Progenitor cell of endocrine pancreas (in vitro differentiated cells): ENCODE measurements at places on chromosomes 7 and 10.

DNA sequence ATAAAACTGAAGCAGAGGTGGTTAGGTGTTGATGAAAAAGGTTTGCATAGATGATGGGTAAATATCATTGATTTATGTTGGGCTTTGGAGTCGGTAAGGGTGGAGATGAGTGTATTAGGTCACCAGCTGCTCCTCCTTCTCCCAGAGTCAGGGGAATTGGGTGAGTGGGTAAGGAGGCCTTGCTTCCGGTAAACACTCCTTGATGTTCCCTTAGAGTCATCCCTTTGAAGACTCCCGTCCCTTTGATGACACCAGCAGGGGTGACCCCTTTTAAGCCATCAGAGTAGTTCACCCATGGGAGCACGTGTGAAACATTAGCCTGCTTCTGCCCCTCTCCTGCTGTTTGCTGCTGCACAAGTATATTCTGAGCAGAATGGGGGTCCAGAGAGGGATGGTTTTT, 92.2 kb upstream of the DKK1 start:
- DNase-seq, result no peak
- no peak overlapping the region for H3K4me3 ChIP-seq
- no peak overlapping the region for H3K27ac ChIP-seq
- no peaks in the 10 kb centered on the region for H3K27me3 ChIP-seq
- no peaks in the 10 kb centered on the region for H3K4me1 ChIP-seq

- no peak for DNase-seq
- H3K4me1 ChIP-seq, result no peaks in the 10 kb centered on the region
- no peak overlapping the region for H3K27ac ChIP-seq
- H3K27me3 ChIP-seq, result peaks cover 11% of the 10 kb centered on the region
Measured at GRCh38 chr10:127619546-127620325, 70.6 kb downstream of the NPS start.

GRCh38 chr10:8617792-8618191, 563.3 kb downstream of the GATA3 start:
- no peaks in the 10 kb centered on the region for H3K27me3 ChIP-seq
- DNase-seq, result no peak
- no peak overlapping the region for H3K4me3 ChIP-seq
- H3K36me3 ChIP-seq, result no peaks in the 10 kb centered on the region

DNA sequence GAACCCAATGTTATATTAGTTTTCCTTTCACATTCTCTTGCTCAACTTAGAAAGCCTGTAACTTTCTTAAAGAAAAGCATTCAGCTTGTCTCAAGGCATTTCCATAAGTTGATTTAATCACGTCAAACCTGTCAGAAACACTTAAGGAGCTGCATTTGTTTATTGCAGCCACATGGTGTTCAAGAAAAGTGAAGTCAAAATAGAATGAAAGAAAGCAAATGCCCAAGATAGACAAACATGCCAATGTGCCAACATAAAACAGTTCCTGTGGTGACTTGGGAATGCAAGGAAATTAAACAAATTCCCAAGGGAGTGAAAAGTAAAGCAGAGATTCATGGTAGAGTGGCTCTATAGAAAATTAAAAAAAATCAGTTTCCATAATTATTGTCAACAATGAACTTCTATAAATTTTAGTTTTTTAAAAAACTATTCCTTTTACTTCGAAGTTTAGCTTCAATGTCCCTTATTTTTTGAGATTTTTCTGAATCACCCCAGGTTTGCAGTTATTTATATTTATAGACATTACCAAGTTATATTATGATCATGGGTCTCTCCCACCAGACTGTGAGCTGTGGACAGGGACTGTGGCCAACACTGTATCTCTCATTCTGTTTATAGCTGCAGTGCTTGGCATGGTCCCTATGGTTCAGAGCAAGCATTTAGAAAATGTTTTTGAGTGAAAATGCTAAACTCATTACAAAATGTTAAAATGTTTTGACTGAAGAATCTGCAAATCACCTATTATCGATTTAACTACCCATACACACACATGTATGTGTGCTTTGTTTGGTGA, 887.4 kb downstream of the REEP3 start:
- H3K4me3 ChIP-seq, result no peak overlapping the region
- H3K27ac ChIP-seq, result no peak overlapping the region
- no peak for DNase-seq
- H3K27me3 ChIP-seq, result no peaks in the 10 kb centered on the region

- H3K4me3 ChIP-seq, result no peak overlapping the region
- H3K27me3 ChIP-seq, result peaks cover 13% of the 10 kb centered on the region
- H3K36me3 ChIP-seq, result no peaks in the 10 kb centered on the region
Measured at GRCh38 chr10:30823651-30824050, 194.1 kb upstream of the LYZL2 start.

- H3K4me3 ChIP-seq, result no peak overlapping the region
- no peak overlapping the region for H3K27ac ChIP-seq
- DNase-seq, result no peak
- peaks cover 6% of the 10 kb centered on the region for H3K36me3 ChIP-seq
- no peaks in the 10 kb centered on the region for H3K27me3 ChIP-seq
Measured at GRCh38 chr10:118332236-118332635, 9.9 kb downstream of the FAM204A start.
